ENCODE measurements at places on chromosomes 3 and 15.

GRCh38 chr3:108125550-108126071 lies 34.8 kb upstream of the CD47 start:
- no peak for DNase-seq

GRCh38 chr3:169659820-169660674 lies 3.5 kb downstream of the MECOM start:
- no peak for DNase-seq

GRCh38 chr15:32778391-32779176 lies 60.8 kb downstream of the GREM1 start:
- DNase-seq, result no peak

GRCh38 chr15:77473328-77473727 lies 52.6 kb downstream of the HMG20A start:
- no peak for DNase-seq

Measured in iPS-NIHi11 (cell line).